ENCODE measurements at places on chromosomes 5 and 9. TPM values are rescaled to one million over a fixed set of nuclear protein-coding genes. Genes with fewer than 3 reads are reported as not detected.

TRIP13 gene
- total RNA-seq = 33.9 TPM

STC2 gene
- total RNA-seq = 12.0 TPM

CFAP157 gene
- 0.10 TPM for total RNA-seq

DNA sequence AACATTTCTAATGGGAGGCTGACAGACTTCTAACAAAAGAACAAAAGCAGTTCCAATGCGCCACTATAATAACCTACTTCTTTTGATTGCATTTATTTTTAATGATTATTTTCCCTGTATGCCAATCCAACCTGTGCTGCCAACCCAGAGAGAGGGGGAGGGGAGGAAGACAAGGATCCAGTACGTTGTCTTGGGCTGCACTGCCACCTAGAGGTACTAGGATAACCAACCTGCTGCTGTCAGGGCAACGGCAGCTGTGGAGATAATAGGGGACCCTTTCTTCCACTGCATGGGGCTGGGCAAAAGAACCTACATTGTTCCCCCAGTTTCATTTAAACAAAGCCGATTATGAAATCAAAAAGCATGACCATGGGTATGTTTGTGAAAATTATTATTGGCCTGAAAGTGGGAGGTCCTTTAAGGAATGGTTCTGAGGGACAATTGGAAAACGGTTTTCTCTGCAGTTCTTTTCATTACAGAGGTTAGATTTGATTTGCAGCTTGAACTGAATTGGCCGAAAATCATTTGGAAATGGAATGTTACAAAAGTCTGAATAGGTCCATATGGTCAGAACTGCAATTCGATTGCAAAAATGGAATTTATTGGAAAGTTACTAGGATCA lies 101.3 kb downstream of the RASEF start:
- no peak overlapping the region for H3K4me3 ChIP-seq
- DNase-seq = peak; percentile 63
- no peaks in the 10 kb centered on the region for H3K36me3 ChIP-seq
- no peak overlapping the region for H3K27ac ChIP-seq

DNA sequence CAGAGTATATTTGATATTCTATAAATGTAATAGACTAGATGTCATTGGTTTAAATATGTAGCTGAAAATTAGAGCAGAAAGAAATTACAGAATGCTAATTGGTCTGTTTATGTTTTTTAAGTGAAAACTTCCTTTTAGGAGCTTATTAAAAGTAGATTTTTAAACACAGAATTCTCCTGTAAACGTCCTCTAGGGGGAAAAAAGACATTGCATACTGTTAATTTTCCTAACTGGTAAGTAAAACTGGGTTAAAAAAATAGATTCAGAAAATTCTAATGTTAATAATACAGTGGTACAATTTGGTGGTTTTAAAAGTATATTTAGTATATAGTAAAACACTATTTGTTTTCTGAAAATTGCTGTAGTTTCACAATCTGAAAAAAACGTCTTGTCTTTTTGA lies 59.8 kb downstream of the ZCCHC7 start:
- H3K36me3 ChIP-seq = peaks cover 15% of the 10 kb centered on the region
- H3K4me3 ChIP-seq = no peak overlapping the region
- DNase-seq = no peak
- H3K4me1 ChIP-seq = peaks cover 13% of the 10 kb centered on the region
- H3K27ac ChIP-seq = no peak overlapping the region

All from activated CD4-positive, alpha-beta memory T cell treated with anti-CD3 and anti-CD28 coated beads for 36 hours (primary cell).